Fibroblast of skin of left quadriceps (primary cell): ENCODE measurements at places on chromosomes 3 and 15.
A peak's percentile ranks its signal among the peaks of the same experiment; 100 is the strongest.

GRCh38 chr3:171164067-171164465, 137.5 kb upstream of the SLC2A2 start:
- DNase-seq = no peak

DNA sequence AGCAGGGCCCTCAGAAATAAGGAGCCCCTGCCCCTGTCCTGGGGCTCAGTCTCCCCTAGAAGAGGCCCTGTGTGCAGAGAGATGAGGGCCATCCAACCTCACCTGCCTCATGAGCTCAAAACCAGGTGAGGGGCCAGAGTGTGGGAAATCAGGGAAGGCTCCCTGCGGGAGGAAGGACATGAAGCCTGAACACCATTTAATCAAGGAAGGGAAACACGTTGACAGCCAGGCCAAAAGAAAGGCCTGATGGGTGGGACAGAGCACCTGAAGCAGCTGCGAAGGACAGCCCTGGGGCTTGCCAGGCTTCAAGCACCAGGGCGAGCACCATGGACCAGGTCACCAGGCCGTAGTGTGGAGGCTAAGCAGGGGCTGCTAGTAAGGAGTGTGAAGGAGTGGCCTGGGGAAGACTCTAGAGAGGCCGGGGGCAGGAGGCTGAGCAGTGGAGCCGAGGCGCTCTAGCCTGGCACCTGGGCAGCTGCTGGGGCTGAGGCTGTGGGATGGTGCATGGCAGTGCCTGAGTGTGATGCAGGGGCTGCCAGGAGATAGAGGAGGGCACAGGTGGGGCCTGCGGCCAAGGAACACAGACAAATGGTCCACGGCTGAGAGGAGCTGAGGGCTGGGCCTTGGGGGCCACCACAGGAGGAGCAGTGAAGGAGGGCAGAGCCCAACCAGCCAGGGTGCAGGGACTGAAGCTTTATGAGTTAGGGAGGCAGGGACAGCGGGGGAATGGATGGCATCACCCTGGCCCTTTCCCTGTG, 16.1 kb downstream of the ACAA1 start:
- DNase-seq = no peak

GRCh38 chr15:50925281-50925680, 16.8 kb downstream of the AP4E1 start:
- peak; percentile 79 for DNase-seq

GRCh38 chr3:36149447-36149865, 230.8 kb upstream of the STAC start:
- DNase-seq = no peak
